ENCODE measurements at places on chromosomes 5 and 9.

DNA sequence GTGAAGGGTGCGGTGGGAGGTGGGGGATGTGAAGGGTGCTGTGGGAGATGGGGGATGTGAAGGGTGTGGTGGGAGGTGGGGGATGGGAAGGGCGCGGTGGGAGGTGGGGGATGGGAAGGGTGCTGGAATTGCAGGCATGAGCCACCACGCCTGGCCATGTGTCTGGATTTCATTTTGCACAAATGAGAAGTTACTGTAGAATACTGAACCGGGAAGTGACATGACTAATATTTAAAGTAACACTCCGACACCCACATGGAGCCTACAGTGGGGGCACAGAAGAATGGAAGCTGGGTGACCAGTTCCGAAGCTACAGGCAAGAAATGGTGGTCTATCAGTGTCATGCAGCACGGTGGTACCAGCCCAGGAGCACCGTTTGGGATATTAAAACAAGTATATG lies 69.9 kb upstream of the SPTLC1 start:
- DNase-seq = no peak

DNA sequence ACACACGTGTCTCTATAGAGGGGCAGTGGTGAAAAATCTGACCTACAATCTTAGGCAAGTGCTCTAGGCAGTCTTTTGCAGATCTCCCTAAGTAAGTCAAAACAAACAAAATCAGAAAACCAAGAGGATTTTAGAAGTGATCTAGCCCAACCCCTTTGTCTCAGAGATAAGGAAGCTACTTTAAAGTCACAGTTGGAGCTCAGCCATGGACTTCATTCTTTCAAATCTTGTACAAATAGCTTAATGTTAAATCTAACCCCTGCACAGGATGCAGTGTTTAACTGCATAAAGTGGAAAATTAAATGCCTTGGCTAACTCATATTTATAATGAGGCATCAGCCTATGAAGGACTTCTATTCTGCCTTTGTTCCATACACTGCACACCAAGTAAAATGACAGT lies 135.1 kb upstream of the RFX3 start:
- DNase-seq = no peak

DNA sequence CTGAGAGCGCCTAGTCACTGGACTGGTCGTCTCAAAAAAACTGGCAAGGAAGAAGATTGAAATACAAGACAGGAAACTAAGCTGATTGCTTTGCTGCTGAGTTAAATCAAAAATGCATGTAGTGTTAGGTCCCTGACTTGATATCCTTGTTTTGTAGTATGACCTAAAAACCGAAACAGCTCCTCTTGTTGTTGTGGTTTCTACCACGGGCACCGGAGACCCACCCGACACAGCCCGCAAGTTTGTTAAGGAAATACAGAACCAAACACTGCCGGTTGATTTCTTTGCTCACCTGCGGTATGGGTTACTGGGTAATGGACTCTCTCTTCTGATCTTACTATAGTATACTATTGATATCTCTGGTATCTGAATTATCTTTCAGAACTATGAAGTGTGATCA lies 4.3 kb downstream of the MTRR start:
- no peak for DNase-seq

GRCh38 chr5:115813719-115814118 lies 2.7 kb downstream of the CDO1 start:
- DNase-seq = peak; percentile 9

DNA sequence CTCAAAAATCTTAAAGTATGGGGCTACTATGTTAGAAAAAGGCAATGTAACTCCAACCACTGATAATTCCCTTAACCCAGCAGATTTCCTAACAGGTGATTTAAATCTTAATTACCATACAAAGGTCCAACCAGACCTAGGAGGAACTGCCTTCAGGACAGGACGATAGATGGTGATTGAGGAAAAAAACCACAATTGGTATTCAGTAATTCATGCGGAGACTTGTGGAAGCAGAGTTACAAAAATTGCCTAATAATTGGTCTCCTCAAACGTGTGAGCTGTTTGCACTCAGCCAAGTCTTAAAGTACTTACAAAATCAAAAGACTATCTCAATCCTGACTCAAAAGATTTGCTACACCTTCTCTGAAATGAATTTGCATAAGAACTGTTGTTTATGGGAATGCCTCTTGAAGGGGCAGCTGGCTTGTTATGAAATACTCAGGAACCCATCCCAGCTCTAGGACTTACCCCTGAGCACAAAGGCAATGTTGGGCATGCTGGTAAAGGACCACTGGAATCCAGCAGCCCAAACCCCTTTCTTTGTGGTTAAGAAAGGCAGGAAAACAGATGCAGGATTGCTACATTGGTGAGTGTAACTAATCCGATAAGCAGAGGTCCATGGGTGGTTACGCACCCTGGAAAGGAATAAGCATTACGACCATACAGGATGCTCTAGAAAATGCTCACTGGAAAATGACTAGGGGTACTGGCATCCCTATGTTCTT lies 26.7 kb upstream of the EPB41L4A start:
- DNase-seq = no peak

DNA sequence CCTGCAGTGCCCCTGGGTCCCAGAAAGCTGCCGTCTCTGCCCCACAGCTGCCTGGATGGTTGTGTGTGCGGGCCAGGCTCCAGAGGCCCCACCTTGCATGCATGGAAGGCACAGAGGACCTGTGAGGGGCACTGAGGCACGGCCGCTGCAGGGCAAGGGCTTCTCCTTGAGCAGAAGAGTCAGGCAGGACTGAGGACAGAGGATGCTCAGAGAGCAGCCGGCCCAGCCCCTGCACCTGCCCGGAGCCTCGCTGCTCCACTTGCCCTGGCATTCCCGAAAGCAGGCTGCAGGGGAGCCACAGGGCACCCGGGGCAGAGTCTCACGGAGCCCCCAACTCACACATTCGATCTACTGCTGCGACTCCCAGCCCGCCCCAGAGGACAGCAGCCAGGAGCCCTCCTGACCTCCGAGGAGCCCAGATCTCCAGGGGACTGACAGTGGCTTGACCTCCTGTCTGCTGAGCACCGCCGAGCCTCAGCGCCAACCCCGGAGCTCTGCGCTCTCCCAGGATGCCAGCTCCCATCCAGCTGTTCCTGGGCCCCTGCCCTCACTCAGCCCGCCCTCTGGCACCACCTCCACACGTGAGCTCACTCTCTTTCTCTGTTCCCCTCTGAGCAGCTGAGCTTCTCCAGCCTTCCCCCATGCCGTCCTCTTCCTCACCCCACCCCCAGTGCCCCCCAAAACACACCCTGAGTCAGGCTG lies 95.0 kb downstream of the KCNT1 start:
- no peak for DNase-seq

- DNase-seq = no peak
These were observed 374.3 kb downstream of the CCDC171 start for GRCh38 chr9:15927161-15927560.

GRCh38 chr5:157721159-157721558 lies 10.1 kb upstream of the THG1L start:
- no peak for DNase-seq

GRCh38 chr5:17099946-17100345 lies 117.5 kb upstream of the BASP1 start:
- no peak for DNase-seq

- no peak for DNase-seq
These were observed 7.3 kb upstream of the SEMA6A start for GRCh38 chr5:116581910-116582309.

DNA sequence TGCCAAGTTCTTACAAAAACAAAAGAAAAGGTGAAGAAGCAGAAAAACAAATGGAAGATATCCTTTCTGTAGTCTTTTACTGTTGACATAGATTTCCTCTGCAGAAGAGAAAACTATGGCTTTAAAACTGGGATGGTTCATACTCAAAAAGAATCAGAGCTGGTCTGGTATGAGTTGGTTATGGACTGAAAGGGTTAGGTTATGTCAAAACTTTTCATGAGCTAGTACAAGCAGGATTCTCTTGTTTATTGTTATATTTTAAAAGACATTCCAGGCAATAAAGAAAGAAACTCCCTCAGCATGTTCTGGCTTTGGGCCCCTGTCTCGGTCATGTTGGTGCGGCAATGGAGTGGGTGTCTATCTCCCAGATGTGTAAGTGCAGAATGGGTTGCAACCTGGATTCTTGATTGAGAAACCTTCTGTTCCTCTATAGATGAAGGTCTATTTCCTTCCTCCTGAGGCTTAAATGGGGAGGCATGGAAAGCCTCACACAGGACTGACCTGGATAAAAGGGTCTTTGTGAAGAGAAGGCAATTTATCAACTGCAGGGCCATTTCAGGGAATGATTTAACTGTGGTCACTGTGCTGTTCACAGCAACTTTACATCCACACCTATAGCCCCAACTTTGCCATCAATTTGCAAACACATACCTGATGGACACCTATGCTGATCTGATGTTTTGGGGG lies 209.6 kb upstream of the TNC start:
- no peak for DNase-seq

GRCh38 chr5:83889971-83890745 lies 169.5 kb upstream of the HAPLN1 start:
- DNase-seq = no peak

DNA sequence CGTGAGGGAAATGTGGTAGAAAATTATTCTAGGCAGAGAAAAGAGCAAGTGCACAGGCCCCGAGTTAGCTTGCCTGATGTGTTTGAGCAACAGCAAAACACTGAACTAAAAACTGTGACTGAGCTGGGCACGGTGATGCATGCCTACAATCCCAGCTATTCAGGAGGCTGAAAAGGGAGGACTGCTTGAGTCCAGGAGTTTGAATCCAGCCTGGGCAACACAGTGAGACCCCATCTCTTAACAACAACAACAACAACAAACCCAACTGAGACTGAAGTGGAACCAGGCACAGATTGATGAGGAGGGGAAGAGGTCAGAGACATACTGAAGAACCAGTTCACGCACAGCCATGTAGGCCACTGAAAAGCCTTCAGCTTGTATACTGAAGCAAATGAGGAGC lies 42.5 kb downstream of the SCAI start:
- DNase-seq = no peak

- no peak for DNase-seq
These were observed at the start of gene CD72 for GRCh38 chr9:35618325-35618727. Gene CD72, minus strand, starts transcription at chr9:35618413. Its CDS starts 110 bp downstream, at chr9:35618303.

- DNase-seq = no peak
These were observed 113.3 kb downstream of the SNX18 start for GRCh38 chr5:54630738-54631359.

GRCh38 chr9:98837516-98837915 lies 30.0 kb downstream of the GALNT12 start:
- DNase-seq = no peak

GRCh38 chr5:171920765-171921391 lies 85.6 kb downstream of the FBXW11 start:
- no peak for DNase-seq

GRCh38 chr5:5146530-5147160 lies 6.5 kb downstream of the ADAMTS16 start:
- no peak for DNase-seq
